ENCODE measurements at places on chromosomes 13 and 19.
A peak's percentile ranks its signal among the peaks of the same experiment; 100 is the strongest.

DNA sequence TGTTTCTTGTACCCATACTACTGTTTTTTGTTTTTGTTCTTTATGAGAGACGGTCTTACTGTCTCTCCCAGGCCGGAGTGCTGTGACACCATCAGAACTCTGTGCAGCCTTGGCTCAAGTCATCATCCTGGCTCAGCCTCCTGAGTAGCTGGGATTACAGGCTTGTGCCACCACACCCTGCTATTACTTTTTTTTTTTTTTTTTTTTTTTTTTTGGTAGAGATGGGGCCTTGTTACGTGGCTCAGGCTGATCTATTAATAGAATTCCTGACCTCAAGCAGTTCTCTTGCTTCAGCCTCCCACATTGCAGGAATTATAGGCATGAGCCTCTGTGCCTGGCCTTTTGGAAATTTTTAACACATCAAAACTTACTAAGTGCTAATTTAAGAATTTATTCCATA lies 2.9 kb upstream of the ZNF304 start:
- no peak for DNase-seq

DNA sequence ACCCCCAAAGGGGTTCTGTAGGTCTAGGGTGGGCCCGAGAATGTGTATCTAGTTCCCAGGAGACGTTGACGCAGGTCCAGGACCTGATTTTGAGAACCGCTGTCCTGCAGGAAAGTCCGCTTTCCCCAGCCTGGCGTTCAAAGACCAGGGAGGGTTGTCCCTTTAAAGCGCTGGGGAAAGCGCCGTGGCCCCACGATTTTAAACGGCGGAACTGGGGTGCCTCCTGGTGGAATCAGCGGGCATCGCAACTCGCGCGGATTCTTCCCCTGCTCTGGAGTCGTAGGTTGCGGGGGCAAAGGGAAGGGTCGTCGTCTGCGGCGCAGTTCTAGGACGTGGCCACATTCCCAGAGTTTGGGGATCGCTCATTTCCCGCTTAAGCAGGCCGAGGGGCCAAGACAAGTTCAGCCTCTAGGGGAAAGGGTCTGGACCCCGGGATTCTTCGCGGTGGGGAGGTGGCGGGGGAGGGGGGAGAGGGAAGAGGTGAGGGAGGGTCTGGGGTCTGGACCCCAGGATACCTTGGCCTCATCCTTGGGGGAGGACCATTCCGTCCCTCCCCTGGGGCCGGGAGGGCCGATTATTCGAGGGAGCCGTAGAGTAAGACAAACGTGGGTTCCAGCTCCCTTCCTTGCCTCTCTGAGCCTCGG lies 7.7 kb downstream of the PNMA8B start:
- peak; percentile 94 for DNase-seq

DNA sequence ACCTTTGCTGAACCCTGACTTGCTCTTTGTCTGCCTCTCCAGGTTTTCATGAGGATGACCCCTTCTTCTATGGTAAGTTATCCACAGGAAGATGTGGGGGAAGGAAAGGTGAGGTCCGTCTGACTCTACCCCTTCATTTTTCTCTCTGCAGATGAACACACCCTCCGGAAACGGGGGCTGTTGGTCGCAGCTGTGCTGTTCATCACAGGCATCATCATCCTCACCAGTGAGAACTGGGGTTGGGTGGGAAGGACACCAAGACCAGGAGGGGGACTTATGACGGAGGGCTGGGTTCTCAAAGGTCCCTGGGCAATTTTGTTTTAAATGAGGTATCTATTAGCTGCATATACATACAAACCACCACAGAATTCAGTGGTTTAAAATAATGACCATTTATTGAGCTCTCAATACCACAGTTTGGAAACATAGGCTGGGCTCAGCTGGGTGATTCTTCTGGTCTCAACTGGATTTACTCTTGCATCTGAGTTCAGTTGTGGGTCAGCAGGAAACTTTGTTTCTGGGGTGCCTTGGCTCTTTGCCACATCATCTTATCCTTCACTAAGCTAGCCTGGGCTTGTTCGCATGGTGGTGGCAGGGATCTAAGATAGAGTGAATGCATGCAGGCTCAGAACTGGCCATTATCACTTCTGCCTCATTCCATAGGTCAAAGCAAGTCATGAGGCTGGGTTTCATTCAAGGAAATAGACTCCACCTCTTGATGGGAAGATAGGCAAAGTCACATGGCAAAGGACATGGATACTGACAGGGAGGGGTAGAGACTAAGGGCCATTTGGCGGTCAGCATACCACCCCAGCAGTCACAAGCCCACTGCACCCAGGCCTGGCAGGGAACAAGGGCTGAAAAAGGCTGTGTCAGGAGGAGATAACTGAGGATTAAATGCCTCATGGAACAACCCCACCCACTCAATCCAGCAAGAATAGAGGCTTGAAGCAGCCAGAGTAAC lies 11.8 kb downstream of the FXYD5 start:
- DNase-seq = no peak

- no peak for DNase-seq
Observed at GRCh38 chr13:30871588-30872275, 34.3 kb upstream of the MEDAG start.

- no peak for DNase-seq
Observed at GRCh38 chr13:45015300-45015699, 26.0 kb downstream of the GPALPP1 start.

- DNase-seq = peak; percentile 67
Observed at GRCh38 chr13:27374650-27375049, 49.8 kb upstream of the GTF3A start.

GRCh38 chr13:111904701-111905608 lies 162.0 kb upstream of the SOX1 start:
- DNase-seq = no peak

DNA sequence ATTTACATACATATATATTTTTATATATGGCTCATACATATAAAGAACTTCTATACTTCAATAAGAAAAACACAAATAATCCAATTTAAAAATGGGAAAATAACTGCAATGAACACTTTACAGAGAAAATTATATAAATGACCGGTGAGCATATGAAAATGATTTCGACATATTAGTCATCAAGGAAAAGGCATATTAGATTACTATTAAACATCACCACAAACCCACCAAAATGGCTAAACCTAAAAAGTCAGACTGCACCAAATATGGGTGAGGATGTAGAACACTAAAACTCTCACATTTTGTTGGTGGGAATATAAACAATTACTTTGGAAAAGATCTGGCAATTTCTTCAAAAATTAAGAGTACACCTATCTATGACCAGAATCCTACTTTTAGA lies 316.2 kb downstream of the ENOX1 start:
- no peak for DNase-seq

- peak; percentile 83 for DNase-seq
Observed at GRCh38 chr13:31424130-31424729, 224.5 kb downstream of the B3GLCT start.

DNA sequence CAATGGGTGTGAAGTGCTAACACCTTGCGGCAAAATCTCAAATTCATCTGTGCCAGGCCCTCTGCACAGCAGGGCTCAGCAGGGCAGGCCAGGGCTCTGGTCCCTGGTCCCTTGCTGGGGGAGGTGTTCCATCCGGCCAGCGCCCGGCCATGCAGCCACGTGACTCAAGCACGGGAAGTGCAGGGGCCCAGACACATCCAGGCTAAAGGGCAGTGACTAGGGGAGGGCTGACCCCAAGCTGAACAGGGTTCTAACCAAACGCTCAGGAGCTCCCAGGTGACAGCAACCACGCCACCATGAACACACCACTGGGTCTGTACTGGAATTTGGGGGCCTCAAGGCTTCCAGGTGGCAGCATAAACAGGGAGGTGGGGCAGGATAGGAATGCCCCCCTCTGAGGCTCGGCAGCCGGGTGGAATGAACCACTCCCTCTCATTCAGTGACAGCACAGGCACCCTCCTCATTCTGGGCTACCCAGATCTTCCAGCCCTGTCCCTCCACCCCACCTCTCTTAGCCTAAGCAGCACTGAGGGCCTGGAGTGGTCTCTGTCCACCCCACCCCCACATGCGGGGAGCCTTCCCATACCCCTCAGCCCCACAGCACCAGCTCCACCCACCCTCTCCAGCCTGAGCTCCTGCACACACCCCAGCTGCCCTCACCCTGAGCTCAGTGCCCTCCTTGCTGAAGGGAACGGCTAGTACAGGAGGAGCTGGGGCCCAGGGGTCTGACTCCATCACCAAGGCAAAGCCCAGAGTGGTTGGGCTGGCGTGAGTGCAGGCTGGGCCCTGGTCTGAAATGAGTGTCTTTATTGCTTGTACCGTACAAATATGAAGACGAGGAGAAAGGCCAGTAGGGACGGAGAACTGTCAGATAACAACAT lies 5.3 kb upstream of the CCNP start:
- no peak for DNase-seq

- DNase-seq = no peak
Observed at GRCh38 chr19:19319732-19320360, 463 bp downstream of the SUGP1 start.

All from endothelial cell (in vitro differentiated cells).